ENCODE measurements at places on chromosomes 16 and 17.
A peak's percentile ranks its signal among the peaks of the same experiment; 100 is the strongest.

- no peak for DNase-seq
Observed at GRCh38 chr17:5184288-5184687, 7.4 kb downstream of the ZNF594 start.

DNA sequence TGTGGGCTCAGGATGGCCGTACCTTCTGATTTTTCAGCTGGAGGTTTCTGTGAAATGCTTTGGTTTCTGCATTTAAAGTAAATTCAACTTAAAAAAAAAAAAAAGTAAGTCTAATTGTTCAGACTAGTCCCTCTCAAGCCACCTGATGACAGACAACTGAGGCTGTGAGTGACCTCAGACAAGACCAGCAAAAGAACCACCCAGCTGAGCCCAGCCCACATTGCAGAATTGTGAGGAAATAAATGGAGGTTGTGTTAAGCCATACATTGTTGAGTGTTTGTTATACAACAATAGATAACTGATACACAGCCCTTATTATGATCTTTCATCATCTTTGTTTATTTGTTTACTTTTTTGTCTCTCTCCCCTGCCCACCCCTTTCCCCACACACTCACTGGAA, 44.7 kb upstream of the CMIP start:
- no peak for DNase-seq

- DNase-seq: no peak
Observed at GRCh38 chr16:50120711-50121110, 32.4 kb upstream of the TENT4B start.

- no peak for DNase-seq
Observed at GRCh38 chr17:76281573-76282371, 16.6 kb downstream of the UBALD2 start.

DNA sequence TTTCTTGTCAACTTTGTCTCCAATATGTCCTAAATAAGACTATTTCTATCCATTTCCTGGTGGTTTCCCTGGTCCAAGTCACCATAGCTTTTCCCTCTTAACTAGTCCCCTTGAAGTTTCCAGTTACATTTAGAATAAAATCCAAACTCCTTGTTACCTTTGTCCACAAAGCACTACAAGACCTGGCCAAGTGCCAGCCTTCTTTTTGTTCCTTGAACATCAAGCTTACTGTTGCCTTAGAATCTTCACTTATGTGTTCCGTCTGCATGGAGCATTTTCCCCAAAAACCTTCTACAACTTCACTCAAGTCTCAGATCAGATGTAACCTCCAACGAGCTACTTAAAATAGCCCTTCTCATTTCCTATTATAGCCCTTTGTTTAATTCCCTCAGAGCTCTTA, 101.4 kb downstream of the ITFG1 start:
- DNase-seq: no peak

GRCh38 chr17:50918071-50918932, 52.1 kb upstream of the TOB1 start:
- no peak for DNase-seq

DNA sequence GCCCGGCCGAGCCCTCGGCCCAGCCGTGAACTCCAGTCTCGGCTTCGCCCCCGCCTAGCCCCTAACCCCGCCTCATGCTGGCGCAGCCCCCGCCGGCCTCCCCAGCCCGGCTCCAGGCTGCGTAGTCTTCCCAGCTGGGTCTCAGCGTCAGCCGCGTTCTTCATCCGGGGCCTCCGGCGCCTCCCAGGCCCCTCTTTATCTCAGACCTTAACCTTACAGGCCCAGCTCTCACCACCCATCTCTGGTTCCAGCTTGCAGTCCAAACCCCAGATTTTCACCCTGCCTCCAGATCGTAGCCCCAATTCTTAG, at the start of gene PROCA1:
Gene PROCA1 (minus strand): TSS at position 166 of the 309 bp plus-strand sequence. CDS start 228 bp downstream, outside the sequence.
- no peak for DNase-seq

DNA sequence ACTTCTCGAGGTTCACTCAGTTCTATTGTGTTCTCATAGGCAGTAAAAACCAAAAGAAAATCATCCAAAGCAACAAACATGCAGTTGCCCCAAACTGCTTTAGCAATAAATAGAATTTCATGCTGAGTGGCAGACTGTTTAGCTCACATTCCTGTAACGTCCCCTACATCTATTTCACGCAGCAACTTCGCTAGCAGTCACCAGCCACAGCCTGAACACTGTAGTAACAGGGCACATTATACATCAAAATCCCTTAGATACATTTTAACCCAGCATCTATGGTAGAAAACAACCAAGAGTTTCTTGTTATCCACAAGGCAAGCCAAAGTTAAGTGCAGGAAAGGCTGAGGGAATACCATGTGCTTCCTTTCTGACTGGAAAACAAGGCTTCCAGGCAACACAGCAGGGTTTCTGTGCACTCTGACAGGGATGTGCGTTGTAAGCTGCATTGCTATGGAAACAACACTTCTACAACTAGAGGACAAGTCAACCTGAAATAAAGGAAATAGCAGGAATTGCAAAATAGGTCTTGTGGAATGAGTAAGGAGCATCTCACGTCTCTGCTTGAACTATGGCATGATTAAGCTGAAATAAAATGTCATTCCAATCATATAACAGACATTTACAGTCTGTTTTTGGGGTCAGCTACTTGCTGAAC, 55.4 kb downstream of the CFDP1 start:
- no peak for DNase-seq

DNA sequence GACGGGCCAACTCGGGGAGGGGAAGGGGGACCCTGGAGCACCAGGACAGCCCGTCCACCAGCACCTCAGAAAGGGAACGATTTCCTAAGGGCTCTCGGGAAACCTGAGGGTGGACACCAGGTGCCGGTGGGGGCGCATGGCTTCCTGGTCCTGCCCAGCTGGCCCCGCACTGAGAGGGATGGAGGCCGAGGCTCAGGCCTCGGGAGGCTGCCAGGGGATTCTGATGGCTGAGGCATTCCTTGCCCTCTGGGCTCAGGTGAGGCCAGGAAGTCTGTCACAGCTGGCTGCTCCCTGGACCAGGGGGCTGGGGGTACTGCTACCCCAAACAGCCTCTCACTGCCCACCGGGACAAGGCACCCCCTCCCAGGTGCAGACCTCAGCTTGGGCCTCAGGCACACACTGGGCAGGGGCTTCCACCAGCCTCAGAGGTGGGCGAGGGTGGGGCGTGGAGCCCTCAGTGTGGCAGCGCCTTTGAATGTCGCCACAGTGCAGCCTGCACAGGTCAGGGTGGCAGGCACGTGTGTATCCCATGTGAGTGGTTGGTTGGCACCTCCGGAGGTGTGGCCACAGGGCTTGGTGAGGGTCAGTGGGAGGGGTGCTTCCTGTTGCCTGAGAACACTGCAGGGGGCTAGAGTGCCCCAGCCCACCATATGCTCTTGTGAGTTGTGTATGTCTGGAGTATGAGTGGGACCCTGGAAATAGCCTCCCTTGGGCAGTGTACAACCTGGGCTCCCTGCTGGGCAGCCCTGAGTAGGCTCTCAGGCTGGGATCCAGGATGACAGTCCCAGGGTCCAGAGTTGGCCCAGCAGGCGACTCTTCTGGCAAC, 3.9 kb upstream of the FSCN2 start:
- no peak for DNase-seq

GRCh38 chr17:74737299-74738050, 419 bp downstream of the RAB37 start:
- DNase-seq: no peak

DNA sequence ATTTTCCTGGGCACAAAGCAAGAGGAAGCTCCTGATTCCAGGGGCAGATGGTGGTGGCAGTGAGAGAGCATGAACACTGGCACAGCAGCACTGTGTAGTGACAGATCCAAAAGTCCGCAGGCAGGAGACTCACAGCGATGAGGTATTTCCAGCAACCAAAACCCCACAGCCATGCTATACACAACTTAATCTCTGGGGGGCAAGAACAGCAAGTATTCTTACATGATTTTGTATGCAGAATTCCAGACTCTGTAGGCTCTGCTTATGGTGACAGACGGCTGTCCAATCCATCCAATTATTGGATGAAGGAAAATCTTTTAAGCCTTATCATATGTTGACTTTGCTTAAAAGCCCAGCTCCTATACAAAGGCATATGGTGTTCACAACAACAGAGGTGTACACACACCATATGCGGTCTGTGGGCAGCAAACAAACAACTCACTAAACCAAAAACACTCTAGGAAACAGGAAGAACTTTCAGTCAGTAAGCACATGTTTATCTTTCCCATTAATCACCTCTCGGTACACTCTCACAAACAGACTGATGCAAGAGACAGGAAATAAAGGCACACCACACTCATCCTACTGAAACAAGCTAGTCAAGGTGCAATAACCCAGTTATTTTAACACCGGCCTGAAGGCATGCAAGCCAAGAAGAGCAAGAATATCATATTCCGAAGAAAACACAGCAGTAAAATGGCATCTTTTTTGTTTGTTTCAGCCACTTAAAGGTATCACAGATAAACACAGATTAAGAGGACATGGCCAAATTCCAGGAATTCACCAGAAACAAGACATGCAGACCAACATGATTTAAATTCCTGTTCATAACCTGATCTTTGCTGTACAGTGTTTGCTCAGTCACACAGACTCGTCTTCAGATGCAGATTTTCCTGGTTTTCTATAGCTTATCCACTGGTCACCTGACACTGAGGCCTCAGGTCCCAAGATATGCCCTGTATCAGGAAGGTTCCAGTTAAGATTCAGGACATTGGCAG, 47.8 kb downstream of the ERN1 start:
- DNase-seq: peak; percentile 19

DNA sequence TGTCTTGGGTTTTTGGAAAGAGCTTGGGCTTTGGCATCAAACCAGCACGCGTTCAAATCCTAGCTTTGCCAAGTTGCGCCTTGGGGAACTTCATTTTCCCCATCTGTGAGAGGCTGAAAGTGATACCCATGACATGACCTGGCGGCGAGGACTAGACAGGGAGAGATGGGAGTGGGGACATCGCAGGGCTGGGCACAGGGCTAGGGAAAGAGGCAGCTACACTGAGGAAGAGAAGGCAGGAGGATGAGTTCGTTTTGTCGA, 202.9 kb downstream of the IRF8 start:
- DNase-seq: no peak

DNA sequence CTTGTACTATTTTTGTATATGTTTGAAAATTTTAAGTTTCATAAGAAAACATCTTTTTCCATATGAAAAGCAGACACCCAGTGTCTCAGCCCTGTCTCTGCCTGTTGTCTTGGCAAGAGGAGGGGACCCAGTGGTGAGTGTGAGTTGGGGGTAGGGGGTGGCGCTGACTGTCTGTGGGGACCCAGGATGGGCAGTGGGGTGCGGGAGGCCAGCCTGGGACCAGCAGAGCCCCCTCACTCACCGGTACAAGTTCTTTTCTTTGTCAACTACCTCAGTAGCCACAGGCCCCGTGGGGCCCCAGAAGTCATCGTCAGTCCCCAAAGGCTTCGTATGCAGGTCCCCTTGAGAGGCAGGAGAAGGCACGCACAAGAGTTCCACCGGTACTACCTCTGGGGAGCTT, 46.2 kb downstream of the MIS12 start:
- DNase-seq: no peak

DNA sequence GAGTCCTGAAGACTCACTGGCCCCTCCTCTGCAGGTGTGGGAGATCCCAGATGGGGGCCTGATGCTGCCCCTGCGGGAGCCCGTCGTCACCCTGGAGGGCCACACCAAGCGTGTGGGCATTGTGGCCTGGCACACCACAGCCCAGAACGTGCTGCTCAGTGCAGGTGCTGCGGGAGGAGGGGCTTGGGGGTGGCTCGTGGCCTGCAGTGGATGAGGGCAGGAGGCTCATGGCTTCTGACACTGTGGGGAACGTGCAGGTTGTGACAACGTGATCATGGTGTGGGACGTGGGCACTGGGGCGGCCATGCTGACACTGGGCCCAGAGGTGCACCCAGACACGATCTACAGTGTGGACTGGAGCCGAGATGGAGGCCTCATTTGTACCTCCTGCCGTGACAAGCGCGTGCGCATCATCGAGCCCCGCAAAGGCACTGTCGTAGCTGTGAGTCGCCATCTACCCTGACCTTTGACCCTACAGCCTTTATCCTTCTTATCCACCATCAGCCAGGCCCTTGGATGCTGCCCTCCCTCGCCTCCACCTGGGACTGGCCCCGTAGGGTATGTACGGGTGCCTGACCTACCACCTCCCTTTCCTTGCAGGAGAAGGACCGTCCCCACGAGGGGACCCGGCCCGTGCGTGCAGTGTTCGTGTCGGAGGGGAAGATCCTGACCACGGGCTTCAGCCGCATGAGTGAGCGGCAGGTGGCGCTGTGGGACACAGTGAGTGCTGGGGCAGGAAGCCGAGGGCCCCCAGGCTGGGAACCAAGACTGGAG, 3.6 kb downstream of the CORO1A start:
- peak; percentile 82 for DNase-seq

- DNase-seq: no peak
Observed at GRCh38 chr17:13204607-13205237, 186.9 kb upstream of the ELAC2 start.

DNA sequence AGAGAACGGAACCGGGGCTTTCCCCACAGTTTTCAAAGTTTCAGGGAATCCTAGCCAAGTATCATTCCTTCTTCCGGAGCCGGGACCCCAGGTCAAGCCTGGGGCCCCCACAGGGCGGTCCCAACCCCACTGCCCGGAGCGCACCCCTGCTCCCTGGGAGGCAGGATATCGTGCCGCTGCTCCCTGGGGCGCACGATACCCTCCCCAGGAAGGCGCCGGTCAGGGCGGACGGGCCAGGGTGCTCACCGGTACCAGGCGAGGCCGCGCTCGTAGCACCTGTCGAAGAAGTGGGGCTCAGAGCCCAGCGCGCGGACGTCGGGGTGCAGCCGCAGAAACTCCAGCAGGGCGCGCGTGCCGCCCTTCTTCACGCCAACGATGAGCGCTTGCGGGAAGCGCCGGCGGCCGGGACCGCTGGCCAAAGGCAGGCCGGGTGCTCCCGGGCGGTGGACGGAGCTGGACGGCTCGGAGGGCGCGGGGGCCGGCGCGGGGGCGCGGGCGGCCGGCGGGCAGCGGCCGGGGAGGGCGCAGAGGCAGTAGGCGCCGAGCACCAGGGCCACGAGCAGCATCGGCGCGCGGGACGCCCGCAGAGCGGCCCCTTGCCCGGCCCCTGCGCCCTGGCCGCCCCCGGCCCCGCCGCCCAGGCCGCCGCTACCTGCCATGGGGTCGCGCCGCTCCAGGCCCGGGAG, 407 bp downstream of the HS3ST6 start:
- DNase-seq: no peak
